ENCODE measurements at places on chromosomes 11 and 22.

GRCh38 chr11:97290464-97291041 is 900.7 kb downstream of the JRKL start:
- DNase-seq: no peak

GRCh38 chr22:46995501-46996360 is 233.3 kb downstream of the TBC1D22A start:
- DNase-seq: no peak

GRCh38 chr11:44136176-44136945 is 40.9 kb downstream of the EXT2 start:
- no peak for DNase-seq

DNA sequence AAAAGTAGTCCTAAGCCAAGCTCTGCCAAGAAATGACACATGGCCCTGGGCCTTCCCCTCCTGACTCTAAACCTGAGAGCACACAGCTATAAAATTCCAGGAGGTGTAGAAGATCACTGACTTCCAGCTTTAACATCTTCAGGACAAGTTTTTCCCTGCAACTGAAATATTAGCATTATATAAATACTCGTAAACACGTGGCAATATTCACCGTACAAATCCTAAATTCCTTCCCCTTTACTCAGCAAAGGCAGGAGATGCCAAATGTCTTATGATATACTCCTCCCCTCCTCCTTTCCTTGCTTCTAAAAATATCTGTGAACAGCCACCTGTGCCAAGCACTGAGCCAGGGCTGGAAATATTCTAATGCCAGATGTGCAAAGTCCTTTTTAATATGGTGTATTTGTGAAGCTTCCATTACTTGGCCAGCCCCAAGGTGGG is 194.0 kb downstream of the LARGE1 start:
- no peak for DNase-seq

DNA sequence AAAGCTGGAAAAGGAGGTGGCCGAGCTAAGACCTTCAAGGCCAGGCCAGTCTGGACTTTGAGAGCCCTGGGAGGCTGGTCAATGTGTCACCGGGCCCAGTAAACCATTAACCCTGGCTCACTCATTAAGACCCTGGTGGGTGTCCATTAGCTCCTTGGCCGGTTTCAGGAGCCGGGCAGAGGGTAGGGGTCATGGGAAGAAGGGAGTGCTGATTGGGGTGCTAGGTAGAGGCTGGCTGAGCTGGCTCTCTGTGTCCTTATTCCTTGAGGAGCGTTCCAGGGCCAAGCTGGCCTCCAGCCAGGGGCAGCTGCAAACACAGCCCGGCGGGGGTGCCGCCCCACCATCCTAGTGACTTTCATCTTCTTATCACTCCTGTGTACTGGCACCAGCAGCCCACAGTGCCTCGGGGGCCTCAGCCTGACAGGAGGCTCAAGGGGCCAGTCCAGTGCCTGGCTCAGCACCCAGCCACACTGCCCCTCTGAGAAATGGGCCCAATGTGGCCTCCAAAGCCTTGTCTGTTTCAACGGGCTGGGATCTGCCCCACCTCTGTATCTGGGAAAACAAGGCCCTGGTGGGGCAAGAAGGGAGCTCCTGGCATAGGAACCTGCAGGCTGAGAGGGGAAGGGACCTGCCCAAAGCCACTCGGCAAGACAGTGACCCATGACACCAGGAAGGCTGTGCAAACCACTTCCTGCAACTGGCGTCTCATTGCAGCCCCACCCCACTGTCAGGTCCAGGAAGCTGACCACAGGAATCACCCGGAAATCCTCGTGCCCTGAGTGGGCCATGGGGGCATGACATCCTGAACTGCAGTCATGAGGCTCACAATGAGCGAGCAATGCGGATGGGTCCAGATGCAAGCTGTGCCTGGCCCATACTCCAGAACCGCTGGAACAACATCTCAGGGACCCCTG is 15.1 kb upstream of the RGL4 start:
- no peak for DNase-seq

- DNase-seq: no peak
Observed at GRCh38 chr11:125593114-125593820, 615 bp downstream of the STT3A start.

DNA sequence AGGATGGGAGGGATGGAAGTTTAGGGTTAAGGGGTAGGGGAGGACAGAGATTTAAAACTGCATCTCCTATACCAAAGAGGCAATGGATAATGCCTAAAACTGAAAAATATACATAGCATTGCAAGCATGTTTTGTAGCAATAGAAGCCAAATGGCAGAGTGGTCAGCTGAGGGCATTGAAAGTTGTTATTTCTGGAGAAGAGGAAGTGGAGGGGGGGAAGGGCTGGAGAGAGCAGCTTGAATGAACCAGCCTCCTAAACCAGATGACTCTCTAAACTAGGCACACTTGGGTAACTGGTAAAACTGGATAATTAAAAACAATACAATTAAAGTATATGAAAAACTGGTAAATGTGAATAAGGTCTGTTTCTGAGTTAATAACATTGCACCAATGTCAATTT is 70.3 kb upstream of the TP53I11 start:
- DNase-seq: no peak

- DNase-seq: no peak
Observed at GRCh38 chr11:19918302-19919049, 205.8 kb downstream of the NAV2 start.

DNA sequence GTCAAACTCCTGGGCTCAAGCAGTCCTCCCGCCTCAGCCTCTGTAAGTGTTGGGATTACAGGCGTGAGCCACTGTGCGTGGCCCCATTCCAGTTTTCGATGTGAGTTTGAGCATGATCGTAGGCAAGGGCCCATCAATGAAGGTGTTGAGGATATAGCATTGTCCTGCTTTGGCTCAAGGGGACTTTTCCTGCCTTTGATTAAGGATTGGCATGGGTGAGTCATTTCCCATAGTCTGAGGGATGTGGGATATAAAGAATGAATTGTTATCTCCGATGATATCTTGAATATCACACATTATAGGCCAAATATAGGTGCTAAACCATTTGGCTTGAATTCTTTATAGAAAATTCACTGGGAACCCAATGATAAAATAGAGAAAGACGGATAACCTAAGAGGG is 30.4 kb downstream of the STIM1 start:
- DNase-seq: no peak

DNA sequence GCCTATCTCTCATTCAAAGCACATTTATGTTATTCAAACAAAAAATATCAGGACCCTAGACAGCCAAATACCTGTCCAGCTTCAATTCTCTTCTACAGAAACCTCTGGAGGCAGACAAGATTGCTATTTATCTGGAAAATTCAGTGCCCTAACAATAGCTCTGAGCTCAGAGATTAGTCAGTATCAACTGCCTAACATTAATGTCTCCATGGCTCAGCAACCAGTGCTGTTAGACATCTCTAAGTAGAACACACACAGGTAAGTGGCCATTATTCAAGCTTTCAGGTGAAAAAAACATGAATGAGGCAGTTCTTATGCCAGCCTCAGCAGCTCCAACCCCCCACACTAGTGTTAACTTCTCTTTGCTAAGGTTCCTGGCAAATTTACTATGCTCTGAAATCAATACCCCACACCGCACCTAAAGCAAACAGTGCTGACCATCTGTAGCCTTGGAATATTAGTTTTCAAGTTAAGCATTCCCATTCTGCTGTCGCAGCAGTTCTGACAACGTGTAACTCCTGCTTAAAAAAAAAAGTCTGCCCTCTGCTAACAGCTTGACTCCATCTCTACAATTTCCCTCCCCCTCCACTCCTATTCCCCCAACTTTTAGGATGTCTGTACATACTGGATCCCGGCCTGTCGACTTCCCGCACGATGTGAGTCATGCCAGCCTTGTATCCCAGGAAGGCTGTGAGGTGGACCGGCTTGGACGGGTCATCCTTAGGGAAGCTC is 1.5 kb downstream of the RPL3 start:
- DNase-seq: peak; percentile 22

Measured in CD4-positive, alpha-beta T cell treated with Interleukin-15 for 4 hours (primary cell).